Progenitor cell of endocrine pancreas (in vitro differentiated cells): ENCODE measurements at places on chromosomes 5 and 9. TPM values are rescaled to one million over a fixed set of nuclear protein-coding genes. Genes with fewer than 3 reads are reported as not detected.

FRMD3 gene
- 0.65 and 0.73 TPM in 2 replicates for total RNA-seq

CCL27 gene
- 0.67 and 1.6 TPM in 2 replicates for total RNA-seq

DEPDC1B gene
- 37.0 and 38.5 TPM in 2 replicates for total RNA-seq

GALT gene
- total RNA-seq: 82.5 and 85.6 TPM in 2 replicates

NUTM2F gene
- total RNA-seq: 0.16 TPM in 1 of 2 replicates, not detected in the other

STC2 gene
- 12.2 and 20.2 TPM in 2 replicates for total RNA-seq

CETN3 gene
- total RNA-seq: 34.7 and 42.3 TPM in 2 replicates

CAVIN4 gene
- total RNA-seq: 14.5 and 18.1 TPM in 2 replicates

NFIB gene
- 15.3 and 15.5 TPM in 2 replicates for total RNA-seq

SH3RF2 gene
- total RNA-seq: 16.7 and 17.6 TPM in 2 replicates

HSPA5 gene
- 287 and 288 TPM in 2 replicates for total RNA-seq

AIF1L gene
- total RNA-seq: 71.1 and 72.5 TPM in 2 replicates

PCDHB9 gene
- total RNA-seq: 7.5 and 8.0 TPM in 2 replicates

NR2F1 gene
- total RNA-seq: 34.8 and 35.4 TPM in 2 replicates
